ENCODE measurements at places on chromosomes 11 and 22.
A peak's percentile ranks its signal among the peaks of the same experiment; 100 is the strongest.

- peak; percentile 94 for DNase-seq
These were observed at the start of gene TOM1 for GRCh38 chr22:35299673-35300499. Gene TOM1 (plus strand): TSS chr22:35299894. CDS start chr22:35299929, 35 bp downstream.

DNA sequence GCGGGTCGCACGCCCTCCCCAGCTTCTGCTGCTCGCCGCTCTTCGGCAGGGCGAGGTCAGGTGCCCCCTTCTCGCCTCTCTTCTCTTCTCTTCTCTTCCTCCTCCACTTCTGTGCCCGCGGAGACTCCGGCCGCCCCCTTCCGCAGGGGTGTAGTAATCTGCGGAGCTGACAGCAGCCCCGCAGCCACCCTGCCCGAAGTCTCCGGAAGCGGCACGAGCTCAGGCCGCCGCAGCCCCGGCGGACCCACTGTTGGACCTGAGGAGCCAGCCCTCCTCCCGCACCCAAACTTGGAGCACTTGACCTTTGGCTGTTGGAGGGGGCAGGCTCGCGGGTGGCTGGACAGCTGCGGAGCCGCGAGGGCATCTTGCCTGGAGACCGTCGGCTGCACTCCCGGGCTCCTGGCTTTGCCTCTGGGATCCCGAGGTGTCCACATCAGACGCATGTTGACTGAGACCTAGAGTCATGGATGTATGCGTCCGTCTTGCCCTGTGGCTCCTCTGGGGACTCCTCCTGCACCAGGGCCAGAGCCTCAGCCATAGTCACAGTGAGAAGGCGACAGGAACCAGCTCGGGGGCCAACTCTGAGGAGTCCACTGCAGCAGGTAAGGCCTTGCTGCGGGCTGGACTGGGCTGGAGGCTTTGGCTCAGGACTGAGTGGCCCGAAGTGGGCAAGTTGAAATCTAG lies 486 bp downstream of the STIM1 start:
- peak; percentile 33 for DNase-seq

GRCh38 chr11:119712459-119713358 lies 16.3 kb downstream of the NECTIN1 start:
- DNase-seq = no peak

- DNase-seq = no peak
These were observed 11.5 kb upstream of the EMID1 start for GRCh38 chr22:29194184-29194583.

- DNase-seq = no peak
These were observed at the start of gene TMPRSS6 for GRCh38 chr22:37109242-37109917. Gene TMPRSS6 (minus strand): TSS chr22:37109713. CDS start chr22:37103417, 6,296 bp downstream.

DNA sequence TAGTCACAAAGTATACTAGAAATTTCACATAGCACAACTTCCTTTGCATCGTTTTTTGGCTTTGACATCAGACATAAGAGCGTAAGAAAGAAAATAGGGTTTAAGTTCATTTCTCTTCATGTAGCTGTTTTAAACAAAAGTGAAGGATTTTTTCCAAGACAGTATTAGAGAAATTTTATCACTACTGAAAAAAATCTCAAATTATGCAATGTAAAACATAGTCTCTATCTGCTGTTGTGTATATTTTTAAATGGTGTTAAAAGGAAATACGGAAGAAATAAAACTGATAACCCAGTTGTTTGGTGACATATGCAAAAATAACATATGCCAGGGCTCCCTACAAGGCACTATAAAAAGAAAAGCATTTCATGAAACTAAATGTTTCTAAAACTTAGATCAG lies 1449.4 kb downstream of the LRRC4C start:
- no peak for DNase-seq

- no peak for DNase-seq
These were observed 47.6 kb downstream of the NECTIN1 start for GRCh38 chr11:119681361-119681910.

- no peak for DNase-seq
These were observed 108.9 kb downstream of the KIRREL3 start for GRCh38 chr11:126891556-126892217.

- no peak for DNase-seq
These were observed 79.4 kb downstream of the IGLL1 start for GRCh38 chr22:23500508-23501260.

GRCh38 chr11:11149671-11150459 lies 203.2 kb downstream of the CSNK2A3 start:
- DNase-seq = no peak

DNA sequence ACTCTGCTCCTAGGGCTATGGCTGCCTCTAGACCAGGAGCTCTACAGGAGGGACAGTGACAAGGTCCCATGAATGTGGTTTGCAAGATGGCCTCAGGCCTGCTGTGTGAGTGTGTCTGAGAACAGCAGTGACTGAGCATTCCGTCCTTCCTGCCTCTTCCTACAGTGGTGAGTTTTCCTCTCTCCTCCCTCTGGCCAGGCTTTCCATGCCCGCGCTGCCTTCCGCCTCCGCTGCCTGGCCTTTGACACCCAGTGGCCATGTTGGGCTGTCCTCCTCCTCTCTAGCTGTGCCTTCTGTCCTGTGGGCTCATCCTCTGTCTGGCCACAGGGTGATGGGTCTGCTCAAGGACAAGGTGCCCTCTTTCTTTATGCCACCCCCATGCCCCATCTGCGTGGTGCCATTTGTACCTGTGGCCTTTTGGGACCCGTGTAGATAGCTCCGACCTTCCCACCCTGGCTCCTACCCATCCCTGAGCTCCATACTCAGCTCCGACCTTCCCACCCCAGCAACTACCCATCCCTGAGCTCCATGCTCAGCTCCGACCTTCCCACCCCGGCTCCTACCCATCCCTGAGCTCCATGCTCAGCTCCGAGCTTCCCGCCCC lies 970.4 kb downstream of the BRD1 start:
- DNase-seq = no peak

- no peak for DNase-seq
These were observed 9.0 kb upstream of the RCN1 start for GRCh38 chr11:32081901-32082300.

- no peak for DNase-seq
These were observed 5.6 kb downstream of the DDB2 start for GRCh38 chr11:47220401-47220821.

- DNase-seq = no peak
These were observed 7.6 kb downstream of the YDJC start for GRCh38 chr22:21622011-21622918.

- DNase-seq = no peak
These were observed 60.1 kb downstream of the LRRC4C start for GRCh38 chr11:41399323-41399722.

GRCh38 chr11:72767203-72768062 lies 15.2 kb upstream of the ARAP1 start:
- DNase-seq = no peak

- DNase-seq = no peak
These were observed 78.0 kb upstream of the SUSD2 start for GRCh38 chr22:24103301-24103700.

GRCh38 chr11:32026766-32027165 lies 64.1 kb upstream of the RCN1 start:
- DNase-seq = no peak

GRCh38 chr11:22459048-22459447 lies 120.9 kb downstream of the SLC17A6 start:
- no peak for DNase-seq

Measured in stimulated activated CD8-positive, alpha-beta memory T cell treated with anti-CD3 and anti-CD28 coated beads, Interleukin-7, amount 100 ng/mL, for 4 hours (primary cell).